ENCODE measurements at places on chromosomes 13 and 19.

GRCh38 chr13:37277007-37277406, 171.5 kb upstream of the CSNK1A1L start:
- no peak for DNase-seq

DNA sequence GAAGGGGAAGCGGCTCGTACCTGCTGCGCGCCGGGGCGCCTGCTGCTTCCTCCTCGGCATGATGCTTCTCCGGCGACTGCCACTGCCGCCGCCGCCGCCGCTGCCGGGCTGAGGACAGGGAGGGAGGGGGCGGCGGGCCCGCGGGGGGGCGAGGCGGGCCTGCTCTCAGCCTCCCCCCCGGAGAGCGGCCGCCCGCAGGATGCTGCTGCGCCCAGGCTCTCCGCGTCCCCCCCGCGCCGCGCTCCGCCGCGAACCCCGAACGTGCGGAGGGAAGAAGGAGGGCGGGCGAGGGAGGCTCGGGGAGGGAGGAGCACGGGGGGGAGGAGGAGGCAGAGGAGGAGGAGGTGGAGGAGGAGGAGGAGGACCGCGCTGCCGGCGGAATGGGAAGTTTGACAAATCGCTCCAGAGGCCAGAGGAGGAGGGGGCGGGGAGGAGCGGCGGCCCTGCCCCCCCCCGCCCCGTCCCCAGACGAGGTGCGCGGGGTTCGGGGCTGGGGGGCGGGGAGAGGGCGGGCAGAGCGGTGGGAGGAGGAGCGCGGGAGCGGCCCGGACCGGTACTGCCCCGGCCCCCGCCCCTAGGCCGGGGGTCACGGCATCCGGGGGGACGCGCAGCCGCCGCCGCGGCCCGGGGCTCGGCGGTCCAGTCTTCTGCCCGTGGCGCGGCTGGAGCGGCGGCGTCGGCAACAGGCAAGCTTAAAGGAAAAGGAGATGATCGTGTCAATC, at the start of gene TSHZ3:
Gene TSHZ3 (minus strand): TSS at position 277 of the 722 bp plus-strand sequence. CDS start 217 bp downstream, at position 60.
- DNase-seq: peak; percentile 84

GRCh38 chr13:43134868-43135267, 111.5 kb downstream of the DNAJC15 start:
- no peak for DNase-seq

GRCh38 chr13:107329991-107330390, 762.1 kb upstream of the ARGLU1 start:
- no peak for DNase-seq

- peak; percentile 99 for DNase-seq
These were observed 1.2 kb downstream of the LDLR start for GRCh38 chr19:11090264-11090996.

- peak; percentile 37 for DNase-seq
These were observed 21.4 kb upstream of the ZNF181 start for GRCh38 chr19:34712395-34713261.

GRCh38 chr19:1237754-1238368, at the start of gene CBARP:
CBARP (minus strand) TSS chr19:1238005; CDS start chr19:1236100, 1,905 bp downstream.
- DNase-seq: peak; percentile 63

DNA sequence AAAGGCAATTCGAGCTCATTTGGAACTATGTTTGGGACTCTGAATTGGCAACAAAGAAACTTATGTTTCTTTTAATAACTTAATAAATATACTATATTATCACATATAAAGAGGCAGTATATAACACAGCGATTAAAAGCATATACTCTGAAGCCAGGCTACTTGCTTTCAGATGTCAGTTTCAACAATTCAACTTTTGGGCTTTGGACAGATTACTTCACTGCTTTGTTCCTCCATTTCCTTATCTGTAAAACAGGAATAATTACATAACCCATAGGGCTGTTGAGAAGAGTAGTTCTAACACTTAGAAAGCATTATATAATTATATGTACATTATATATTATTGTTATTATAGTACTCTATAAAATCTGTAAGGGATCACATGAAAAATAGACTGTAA, 107.2 kb downstream of the EDNRB start:
- DNase-seq: no peak

GRCh38 chr13:29681864-29682263, 86.4 kb upstream of the SLC7A1 start:
- no peak for DNase-seq

DNA sequence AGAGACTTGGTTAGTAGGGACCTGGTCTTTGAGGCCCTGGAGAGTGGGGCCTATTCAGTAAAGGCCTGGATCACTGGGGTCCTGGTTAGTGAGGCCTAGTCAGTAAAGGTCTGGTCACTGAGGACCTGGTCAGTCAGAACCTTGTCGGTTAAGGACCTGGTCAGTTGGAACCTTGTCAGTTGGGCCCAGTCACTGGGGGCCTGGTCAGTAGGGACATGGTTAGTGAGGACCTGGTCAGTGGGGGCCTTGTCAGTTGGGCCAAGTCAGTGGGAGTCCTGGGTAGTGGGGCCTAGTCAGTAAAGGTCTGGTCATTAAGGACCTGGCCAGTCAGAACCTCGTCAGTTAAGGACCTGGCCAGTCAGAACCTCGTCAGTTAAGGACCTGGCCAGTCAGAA, 43.2 kb upstream of the TPM4 start:
- no peak for DNase-seq

DNA sequence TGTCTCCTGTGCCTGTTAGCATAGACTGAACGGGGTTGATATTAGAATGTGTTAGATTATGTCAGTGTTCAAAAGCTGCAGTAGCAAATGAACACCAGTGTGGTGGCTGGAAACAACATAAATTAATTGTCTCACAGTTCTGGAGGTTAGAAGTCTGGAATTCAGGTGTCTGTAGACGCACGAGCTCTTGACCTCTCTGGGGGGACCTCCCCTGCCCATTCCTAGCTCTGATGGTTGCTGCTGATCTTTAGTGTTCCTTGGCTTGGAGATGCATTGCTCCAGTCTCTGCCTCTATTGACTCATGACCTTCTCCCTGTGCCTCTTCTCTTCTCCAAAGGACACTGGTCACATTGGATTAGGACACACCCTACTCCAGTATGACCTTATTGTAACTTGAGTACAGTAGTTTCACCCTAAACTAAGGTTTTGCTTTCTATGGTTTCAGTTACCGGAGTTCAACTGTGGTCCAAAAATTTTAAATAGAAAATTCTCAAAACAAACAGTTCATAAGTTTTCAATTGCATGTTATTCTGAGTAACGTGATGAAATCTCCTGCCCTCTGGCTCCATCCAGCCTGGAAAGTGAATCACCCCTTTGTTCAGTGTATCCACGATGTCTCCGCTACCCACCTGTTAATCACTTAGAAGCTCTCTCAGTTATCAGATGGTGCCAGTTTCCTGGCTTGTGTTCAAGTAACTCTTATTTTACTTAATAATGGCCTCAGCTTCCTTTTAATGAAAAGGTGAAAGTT, 273.2 kb downstream of the MYO16 start:
- DNase-seq: no peak

DNA sequence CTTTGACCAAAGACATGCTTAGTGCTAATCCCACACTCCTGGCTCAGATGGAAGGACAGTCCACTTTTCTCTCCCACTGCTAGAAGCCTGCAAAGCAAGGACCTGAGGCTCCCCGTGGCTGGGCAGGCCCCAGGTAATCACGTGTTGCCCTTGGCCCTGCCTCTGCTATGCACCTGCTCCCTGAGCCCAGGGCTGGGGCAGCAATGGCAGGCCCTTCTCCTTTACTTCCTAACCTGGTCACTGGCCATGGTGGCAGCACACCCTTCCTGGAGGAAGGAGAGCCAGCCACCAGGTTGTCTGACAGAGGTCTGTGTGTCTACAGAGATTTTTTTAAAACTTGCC, 27.9 kb upstream of the ZNF492 start:
- no peak for DNase-seq

DNA sequence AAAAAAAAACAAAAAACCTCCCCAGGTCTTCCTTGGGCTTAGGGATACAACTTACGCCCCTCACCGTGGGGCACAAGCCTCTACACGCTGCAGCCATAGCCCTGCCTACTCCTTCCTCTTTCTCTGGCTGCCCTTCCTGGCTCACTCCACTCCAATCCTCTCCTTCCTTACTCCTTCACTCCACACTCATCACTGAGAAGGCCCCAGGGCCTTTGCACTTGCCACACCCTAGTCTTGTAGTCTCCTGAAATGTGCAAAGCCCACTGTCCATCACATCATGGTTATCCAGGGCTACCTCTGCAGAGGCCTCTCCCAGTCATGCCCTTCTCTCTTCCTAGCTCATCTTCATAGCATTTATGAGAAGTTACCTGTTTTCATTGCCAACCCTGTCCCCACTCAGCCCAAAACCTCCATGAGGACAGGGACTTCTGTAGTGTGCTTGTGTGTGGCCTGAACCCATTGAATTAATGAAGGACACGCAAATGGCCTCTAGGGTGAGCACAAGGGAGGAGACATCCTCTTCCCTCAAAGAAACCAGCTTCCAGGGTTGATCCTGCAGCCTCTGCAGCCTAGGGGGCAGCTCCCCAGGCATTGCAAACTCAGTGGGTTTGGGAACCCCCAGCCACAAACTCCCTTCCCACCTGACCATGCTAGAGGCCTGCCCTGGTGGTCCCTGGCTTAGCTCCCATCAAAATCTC, 7.9 kb upstream of the HSH2D start:
- DNase-seq: no peak

GRCh38 chr13:32225481-32225931, 89.7 kb downstream of the ZAR1L start:
- DNase-seq: no peak

GRCh38 chr13:113785051-113786010, 26.3 kb downstream of the TMEM255B start:
- no peak for DNase-seq

- DNase-seq: no peak
These were observed 11.2 kb downstream of the CDC37 start for GRCh38 chr19:10392120-10392519.

- DNase-seq: no peak
These were observed 9.8 kb upstream of the ALOX5AP start for GRCh38 chr13:30725326-30726085.

- DNase-seq: no peak
These were observed 61.8 kb downstream of the WDFY2 start for GRCh38 chr13:51645761-51646670.

DNA sequence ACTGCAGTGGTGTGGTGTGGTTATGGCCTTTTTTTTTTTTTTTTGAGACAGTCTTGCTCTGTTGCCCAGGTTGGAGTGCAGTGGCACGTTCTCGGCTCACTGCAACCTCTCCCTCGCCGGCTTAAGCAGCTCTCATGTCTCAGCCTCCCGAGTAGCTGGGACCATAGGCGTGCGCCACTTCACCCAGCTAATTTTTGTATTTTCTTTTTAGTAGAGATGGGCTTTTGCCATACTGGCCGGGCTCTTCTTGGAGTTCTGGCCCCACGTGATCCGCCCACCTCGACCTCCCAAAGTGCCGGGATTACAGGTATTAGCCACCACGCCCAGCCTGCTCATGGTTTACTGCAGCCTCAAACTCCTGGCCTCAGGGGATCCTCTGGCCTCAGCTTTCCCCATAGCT, 7.0 kb downstream of the PDCD2L start:
- no peak for DNase-seq

DNA sequence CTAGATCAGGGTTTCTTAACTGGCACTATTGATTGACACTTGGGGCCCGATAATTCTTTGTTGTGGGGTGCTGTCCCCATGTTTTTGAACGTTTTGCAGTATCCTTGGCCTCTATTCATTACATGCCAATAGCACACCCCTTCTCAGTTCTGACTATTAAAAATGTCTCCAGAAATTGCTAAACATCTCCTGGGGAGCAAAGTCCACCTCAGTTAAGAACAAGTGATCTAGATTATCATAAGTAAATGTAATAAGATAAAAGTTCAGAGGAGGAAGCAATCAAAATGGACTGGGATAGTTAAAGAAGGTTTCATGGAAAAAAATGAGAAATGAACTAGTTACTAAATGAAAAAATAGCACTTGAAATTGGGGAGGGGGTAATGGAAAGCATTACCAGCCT, 98.1 kb upstream of the MIR17HG start:
- DNase-seq: no peak

GRCh38 chr13:62512194-62513141, 1096.8 kb upstream of the PCDH20 start:
- DNase-seq: peak; percentile 77

- no peak for DNase-seq
These were observed 671.9 kb downstream of the UQCRFS1 start for GRCh38 chr19:28541029-28541428.

DNA sequence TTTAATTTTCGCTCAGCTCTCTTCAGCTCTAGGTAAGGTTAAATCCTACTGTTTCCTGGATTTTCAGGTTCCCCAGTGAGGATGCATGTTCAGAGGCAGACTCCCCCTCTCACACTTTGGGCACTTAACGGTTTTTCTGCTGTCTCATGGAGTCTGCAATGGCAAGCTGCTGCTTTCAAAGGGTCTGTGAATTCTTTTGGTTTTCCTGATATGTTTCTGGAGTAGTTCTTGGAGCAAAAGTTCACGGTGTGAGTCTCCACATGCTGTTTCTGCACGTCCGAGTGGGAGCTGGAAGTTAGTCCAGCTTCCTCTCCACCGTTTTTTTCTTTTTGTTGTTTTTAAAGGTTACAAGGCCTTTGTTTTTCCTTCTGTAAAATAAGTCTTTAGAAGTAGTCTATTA, 35.4 kb downstream of the DNAJC15 start:
- DNase-seq: no peak

GRCh38 chr13:24709186-24709913, 29.1 kb downstream of the ATP12A start:
- no peak for DNase-seq

DNA sequence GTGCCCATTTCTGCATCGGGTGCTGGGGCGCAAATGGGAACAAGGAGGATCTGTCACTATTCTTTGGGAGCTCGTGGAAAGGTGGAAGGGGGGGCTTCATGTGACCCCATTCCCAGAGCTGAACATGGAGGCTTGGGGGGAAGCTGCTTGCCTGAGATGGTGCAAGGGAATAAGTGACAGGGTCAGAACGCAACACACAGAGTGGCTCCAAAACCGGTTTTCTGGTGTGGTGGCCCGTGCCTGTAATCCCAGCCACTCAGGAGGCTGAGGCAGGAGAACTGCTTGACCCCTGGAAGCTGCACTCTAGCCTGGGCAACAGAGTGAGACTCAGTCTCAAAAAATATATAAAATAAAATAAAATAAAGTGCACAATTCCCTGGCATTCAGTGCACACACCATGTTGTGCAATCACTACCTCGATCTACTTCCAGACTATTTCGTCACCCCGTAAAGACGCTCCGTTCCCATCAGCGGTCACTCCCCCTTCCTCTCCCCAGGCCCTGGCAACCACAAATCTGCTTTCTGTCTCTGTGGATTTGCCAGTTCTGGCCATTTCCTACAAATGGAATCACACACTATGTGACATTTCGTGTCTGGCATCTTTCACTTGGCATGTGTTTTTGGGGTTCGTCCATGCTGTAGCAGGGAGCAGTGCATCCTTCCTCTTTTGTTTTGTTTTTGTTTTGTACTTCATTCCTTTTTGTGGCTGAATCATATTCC, 18.2 kb upstream of the COMP start:
- DNase-seq: peak; percentile 14

- no peak for DNase-seq
These were observed 173.5 kb upstream of the LSM14A start for GRCh38 chr19:33998739-33999345.

GRCh38 chr19:12789098-12789903, 2.0 kb upstream of the JUNB start:
- DNase-seq: no peak

GRCh38 chr19:33297401-33298145, 4.8 kb downstream of the CEBPA start:
- DNase-seq: peak; percentile 1

All from thyroid gland (tissue), 4 donors.